ENCODE measurements at places on chromosomes 1 and 21.

GRCh38 chr1:16088996-16089395 lies 15.5 kb upstream of the FAM131C start:
- no peaks in the 10 kb centered on the region for H3K27me3 ChIP-seq
- H3K27ac ChIP-seq = no peak overlapping the region
- no peak overlapping the region for H3K4me3 ChIP-seq
- no peaks in the 10 kb centered on the region for H3K4me1 ChIP-seq

DNA sequence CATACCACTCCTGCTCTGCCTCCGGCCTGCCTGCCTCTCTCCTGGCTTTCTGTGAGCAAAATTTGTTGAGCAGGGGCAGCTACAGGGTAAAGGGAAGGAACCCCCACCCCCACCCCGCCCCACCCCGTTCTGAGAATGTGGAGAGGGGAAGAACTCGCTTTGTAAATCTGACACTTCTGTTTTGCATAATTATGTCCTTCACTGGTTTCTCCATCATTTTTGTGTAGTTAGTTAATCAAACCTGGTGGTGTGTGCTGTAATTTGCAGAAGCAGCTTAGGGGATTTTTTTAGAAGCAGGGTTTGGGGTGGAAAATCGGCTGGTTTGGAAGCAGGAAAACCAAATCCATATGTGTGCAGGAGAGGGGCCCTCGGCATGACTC lies 58.1 kb upstream of the TMEM51 start:
- H3K4me1 ChIP-seq = peaks cover 5% of the 10 kb centered on the region
- H3K36me3 ChIP-seq = no peaks in the 10 kb centered on the region
- no peaks in the 10 kb centered on the region for H3K27me3 ChIP-seq
- no peak for DNase-seq

GRCh38 chr1:87706779-87707228 lies 378.1 kb downstream of the LMO4 start:
- no peaks in the 10 kb centered on the region for H3K36me3 ChIP-seq
- DNase-seq = no peak
- H3K27ac ChIP-seq = no peak overlapping the region
- H3K4me3 ChIP-seq = no peak overlapping the region

DNA sequence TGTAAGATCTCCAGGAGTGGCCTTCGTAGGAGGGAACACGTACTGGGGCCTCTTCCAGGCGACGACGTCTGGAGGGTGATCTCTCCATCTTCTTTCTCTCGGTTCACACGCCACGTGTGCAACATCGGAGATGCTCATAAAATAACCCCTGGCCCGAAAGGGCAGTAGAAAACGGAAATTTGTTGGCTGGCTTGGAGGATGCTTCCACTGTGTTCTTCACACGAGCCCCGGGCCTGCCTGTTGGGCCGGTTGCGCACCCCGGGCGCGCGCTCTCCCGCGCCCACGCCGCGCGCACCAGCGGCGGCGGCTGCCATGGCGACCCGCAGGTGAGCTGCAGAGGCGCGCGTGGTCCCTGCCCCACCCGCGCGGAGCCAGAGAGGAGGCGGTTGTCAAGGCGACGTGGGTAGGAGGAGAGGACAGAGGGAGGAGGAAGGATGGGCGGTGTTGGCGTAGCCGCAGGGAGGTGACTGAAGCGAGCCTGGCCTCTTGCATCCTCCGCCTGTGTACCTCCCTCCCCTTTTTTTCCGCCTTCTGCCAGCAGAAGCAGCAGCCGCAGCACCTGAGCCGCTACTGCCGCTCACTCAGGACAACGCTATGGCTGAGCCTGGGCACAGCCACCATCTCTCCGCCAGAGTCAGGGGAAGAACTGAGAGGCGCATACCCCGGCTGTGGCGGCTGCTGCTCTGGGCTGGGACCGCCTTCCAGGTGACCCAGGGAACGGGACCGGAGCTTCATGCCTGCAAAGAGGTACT lies at the start of gene ELAPOR1:
Gene ELAPOR1, plus strand, starts transcription at position 526 of the 752 bp plus-strand sequence. Its CDS starts 69 bp downstream, at position 595.
- H3K27ac ChIP-seq = no peak within 1 kb of the TSS
- peak within 1 kb of the TSS; percentile 3 for H3K4me3 ChIP-seq
- peaks cover 7% of the 10 kb centered on the region for H3K4me1 ChIP-seq
- H3K27me3 ChIP-seq = peaks cover 41% of the 10 kb centered on the region
- no peaks in the 10 kb centered on the region for H3K36me3 ChIP-seq
- DNase-seq = no peak

GRCh38 chr1:183726825-183727224 lies 73.7 kb upstream of the APOBEC4 start:
- H3K27me3 ChIP-seq = no peaks in the 10 kb centered on the region
- H3K4me1 ChIP-seq = no peaks in the 10 kb centered on the region
- no peak overlapping the region for H3K27ac ChIP-seq
- DNase-seq = no peak
- H3K36me3 ChIP-seq = no peaks in the 10 kb centered on the region

GRCh38 chr1:9352377-9353134 lies 59.9 kb downstream of the SPSB1 start:
- peaks cover 41% of the 10 kb centered on the region for H3K36me3 ChIP-seq
- no peak overlapping the region for H3K4me3 ChIP-seq
- H3K27me3 ChIP-seq = no peaks in the 10 kb centered on the region
- no peak for DNase-seq

- DNase-seq = no peak
- no peak overlapping the region for H3K4me3 ChIP-seq
- H3K27ac ChIP-seq = no peak overlapping the region
- H3K36me3 ChIP-seq = no peaks in the 10 kb centered on the region
- no peaks in the 10 kb centered on the region for H3K27me3 ChIP-seq
Measured at GRCh38 chr1:239633432-239633831, 247.1 kb downstream of the CHRM3 start.
